Breast epithelium (tissue), 4 donors: ENCODE measurements at places on chromosomes 12 and 14. TPM values are rescaled to one million over a fixed set of nuclear protein-coding genes. Genes with fewer than 3 reads are reported as not detected.
A peak's percentile ranks its signal among the peaks of the same experiment; 100 is the strongest.

Gene PTPRQ
- total RNA-seq: 0.66 TPM

DNA sequence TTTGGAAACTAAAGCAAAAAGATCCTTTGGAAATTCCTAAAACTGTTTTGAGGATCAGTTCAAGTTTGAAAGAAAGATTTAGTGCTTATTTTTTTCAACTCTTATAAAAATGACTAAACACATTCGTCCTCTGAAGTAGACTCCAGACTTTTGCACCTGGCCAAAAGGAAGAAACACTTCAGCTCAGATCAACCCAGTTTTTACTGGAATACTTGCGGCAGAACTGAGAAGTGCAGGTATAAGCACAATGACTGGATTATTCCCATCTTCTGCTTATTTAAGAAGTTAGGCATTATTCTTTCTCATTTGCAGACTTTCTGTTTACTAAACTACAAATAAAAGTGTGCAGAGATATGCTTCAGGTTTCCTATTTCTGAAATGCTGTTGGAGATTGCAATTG is 41.9 kb downstream of the PDE6H start:
- H3K4me1 ChIP-seq: no peaks in the 10 kb centered on the region
- H3K27ac ChIP-seq: no peak overlapping the region
- no peak overlapping the region for H3K4me3 ChIP-seq
- H3K36me3 ChIP-seq: no peaks in the 10 kb centered on the region

Gene DNM1L
- 46.1 TPM for total RNA-seq

- H3K36me3 ChIP-seq: no peaks in the 10 kb centered on the region
- H3K4me1 ChIP-seq: no peaks in the 10 kb centered on the region
- no peaks in the 10 kb centered on the region for H3K27me3 ChIP-seq
These were observed 140.4 kb upstream of the RTL1 start for GRCh38 chr14:101043891-101044290.

Gene CKAP4
- 39.3 TPM for total RNA-seq

- no peak overlapping the region for H3K4me3 ChIP-seq
- DNase-seq: no peak
- H3K27me3 ChIP-seq: no peaks in the 10 kb centered on the region
- no peaks in the 10 kb centered on the region for H3K36me3 ChIP-seq
- no peaks in the 10 kb centered on the region for H3K4me1 ChIP-seq
These were observed 72.4 kb downstream of the TTC9 start for GRCh38 chr14:70714055-70714550.

DNA sequence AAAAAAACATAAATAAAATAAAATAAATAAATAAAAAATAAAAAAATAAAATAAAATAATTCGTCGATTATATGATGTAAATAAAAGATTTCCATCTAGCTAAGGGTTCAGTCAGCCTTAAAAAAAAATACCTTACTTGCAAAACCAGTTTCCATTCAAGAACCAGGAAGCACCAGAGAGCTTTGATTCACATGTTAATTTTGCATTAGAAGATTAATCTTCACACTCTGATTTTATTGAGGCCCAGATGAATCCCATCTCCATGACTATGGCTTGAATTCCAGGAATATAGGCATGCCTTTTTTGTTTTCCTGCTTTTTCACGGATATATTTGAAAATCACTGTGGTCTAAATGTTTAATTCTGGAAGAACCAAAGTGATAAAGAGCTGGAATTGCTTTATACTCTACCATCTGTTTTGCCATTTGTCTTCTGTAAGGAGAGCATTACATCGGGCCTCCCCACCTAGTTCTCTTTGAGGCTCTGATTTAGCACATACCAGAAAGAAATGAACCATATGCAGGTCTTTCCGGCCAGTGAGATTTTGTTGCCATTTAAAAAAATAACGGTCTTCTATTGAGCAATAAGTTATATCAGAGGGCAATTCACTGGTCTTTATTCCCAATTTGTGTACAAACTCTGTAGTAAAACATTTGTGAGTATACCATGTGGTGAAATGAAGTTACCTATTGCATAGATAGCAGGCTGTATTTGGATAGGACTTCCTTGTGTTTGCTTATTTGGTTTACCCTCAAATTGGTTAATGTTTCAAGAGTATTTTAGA is 175.5 kb downstream of the AEBP2 start:
- H3K27me3 ChIP-seq: no peaks in the 10 kb centered on the region
- H3K27ac ChIP-seq: no peak overlapping the region
- no peak overlapping the region for H3K4me3 ChIP-seq

DNA sequence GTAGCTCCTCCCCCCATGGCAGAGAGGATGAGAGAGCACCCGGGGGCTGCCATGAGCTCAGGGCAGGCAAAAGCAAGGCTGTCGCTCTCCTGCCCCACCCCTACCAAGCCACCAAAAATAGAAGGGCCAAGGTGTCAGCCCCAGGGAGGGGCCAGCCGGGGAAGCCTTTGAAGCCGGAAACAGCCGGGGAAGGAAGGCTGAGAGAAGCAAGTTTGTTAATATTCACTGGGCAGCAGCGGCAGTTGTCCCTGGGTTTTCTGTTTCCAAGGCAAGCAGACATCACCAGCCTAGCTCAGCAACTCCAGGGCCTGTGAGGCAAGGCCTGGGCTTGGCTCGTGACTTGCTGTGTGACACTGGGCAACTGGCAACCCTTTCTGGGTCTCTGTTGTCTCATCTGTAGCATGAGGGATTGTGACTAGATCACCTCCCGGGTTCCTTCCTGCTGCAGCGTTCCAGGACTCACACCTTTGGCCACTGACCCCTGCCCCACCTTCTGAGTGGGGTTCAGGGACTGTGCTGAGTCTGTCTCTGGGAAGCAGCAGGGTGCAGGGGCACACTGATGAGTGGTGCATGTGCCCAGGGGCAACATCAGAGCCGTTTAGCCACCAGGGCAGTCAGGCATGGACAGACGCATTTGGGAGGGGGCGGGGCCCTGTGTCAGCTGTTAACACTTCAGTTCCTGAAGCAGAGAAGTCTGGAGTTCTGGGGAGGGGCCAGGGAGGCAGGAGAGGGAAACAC is 24.3 kb downstream of the SYNDIG1L start:
- no peaks in the 10 kb centered on the region for H3K4me1 ChIP-seq
- no peak for DNase-seq
- H3K4me3 ChIP-seq: no peak overlapping the region
- no peaks in the 10 kb centered on the region for H3K27me3 ChIP-seq
- H3K27ac ChIP-seq: peak overlapping the region; percentile 63
- H3K36me3 ChIP-seq: no peaks in the 10 kb centered on the region

Gene STAC3
- total RNA-seq: 1.6 TPM

Gene MYH7
- not detected for total RNA-seq

DNA sequence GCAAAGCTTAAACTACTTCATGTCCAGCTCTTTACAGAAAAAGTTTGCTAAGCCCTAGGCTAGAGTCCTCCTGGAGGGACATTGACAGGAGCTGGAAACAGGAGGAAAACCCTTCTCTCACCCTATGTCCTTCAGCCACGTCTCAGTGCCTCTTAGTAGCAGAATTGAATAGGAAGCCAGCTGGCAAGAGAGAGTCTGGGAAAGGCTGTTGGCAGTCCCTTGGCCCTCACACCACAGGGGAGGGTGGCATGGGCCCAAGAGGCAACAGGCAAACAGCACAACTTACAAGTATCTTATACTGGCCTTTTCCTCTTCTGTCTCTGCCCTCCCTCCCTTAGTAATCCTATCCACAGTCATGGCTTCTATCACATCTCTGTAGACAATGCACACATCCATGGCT is 27.7 kb upstream of the DHRS2 start:
- H3K36me3 ChIP-seq: no peaks in the 10 kb centered on the region
- DNase-seq: no peak
- no peak overlapping the region for H3K4me3 ChIP-seq
- no peaks in the 10 kb centered on the region for H3K27me3 ChIP-seq
- H3K27ac ChIP-seq: no peak overlapping the region

GRCh38 chr12:105222284-105222655 is 13.7 kb downstream of the APPL2 start:
- DNase-seq: no peak
- H3K4me1 ChIP-seq: no peaks in the 10 kb centered on the region
- H3K36me3 ChIP-seq: no peaks in the 10 kb centered on the region
- H3K4me3 ChIP-seq: no peak overlapping the region

DNA sequence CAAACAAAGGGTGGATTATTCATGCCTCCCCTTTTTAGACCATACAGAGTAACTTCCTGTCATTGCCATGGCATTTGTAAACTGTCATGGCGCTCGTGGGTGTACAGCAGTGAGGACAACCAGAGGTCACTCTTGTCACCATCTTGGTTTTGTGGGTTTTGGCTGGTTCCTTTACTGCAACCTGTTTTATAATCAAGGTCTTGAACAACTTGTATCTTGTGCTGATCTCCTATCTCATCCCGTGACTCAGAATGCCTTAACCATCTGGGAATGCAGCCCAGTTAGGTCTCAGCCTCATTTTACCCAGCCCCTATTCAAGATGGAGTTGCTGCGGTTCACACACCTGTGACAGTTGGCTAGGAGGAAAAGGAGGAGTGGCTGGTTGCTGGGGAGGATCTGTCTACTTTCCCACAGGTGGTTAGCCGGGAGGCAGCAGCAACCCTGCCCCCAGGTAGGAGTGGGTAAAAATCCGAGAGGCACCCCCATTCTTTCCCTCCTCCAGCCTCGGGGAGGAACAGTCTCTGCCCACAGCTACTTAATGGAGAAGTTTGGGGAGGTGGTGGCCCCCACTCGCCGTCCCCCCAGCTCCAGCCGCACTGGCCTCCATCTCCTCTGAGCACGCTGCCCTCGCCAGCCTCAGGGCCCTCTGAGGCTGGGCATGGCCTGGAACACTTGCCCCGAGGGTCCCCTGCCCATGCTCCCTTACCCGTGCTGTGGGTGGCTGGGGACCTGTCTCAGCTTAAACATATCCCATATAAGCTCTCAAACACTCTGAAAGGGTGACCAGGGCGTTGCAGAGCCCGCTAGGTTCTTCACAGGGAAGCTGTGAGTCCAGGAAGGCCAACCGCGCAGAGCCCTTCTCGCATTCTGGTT is 41.7 kb downstream of the SMIM41 start:
- no peak for DNase-seq
- no peaks in the 10 kb centered on the region for H3K27me3 ChIP-seq
- peaks cover 6% of the 10 kb centered on the region for H3K4me1 ChIP-seq
- no peak overlapping the region for H3K4me3 ChIP-seq
- no peak overlapping the region for H3K27ac ChIP-seq

- H3K4me1 ChIP-seq: no peaks in the 10 kb centered on the region
- no peak overlapping the region for H3K27ac ChIP-seq
- no peaks in the 10 kb centered on the region for H3K36me3 ChIP-seq
- no peaks in the 10 kb centered on the region for H3K27me3 ChIP-seq
- no peak for DNase-seq
- H3K4me3 ChIP-seq: no peak overlapping the region
These were observed 33.0 kb downstream of the RDH12 start for GRCh38 chr14:67734675-67735074.

Gene PLEKHG7
- not detected for total RNA-seq

GRCh38 chr12:63150713-63151622 is at the start of gene AVPR1A:
TSS of gene AVPR1A (minus strand) at chr12:63151201. CDS start at chr12:63150836, 365 bp downstream.
- peak within 1 kb of the TSS; percentile 28 for H3K27ac ChIP-seq

DNA sequence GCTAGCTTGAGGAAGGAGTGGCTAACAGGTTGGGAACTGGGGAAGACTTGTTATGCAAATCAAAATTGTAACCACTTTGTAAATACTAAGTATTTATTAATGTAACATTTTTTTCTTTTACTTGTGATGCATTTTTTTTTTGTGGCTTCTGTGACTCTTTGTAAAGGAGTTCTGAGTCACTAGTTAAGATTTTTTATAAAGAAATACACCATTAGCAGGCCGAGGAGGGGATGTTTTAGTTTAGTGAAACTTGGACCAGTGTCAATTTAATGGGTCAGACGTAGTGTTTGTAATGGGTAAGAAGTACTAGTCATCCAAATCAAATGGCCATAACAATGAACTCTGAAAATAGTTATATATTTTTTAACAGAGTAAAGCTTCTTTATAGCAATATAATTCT is 43.1 kb downstream of the AKAP6 start:
- H3K4me3 ChIP-seq: no peak overlapping the region
- H3K27me3 ChIP-seq: no peaks in the 10 kb centered on the region
- no peak overlapping the region for H3K27ac ChIP-seq
- no peaks in the 10 kb centered on the region for H3K36me3 ChIP-seq
- DNase-seq: no peak
- H3K4me1 ChIP-seq: no peaks in the 10 kb centered on the region

DNA sequence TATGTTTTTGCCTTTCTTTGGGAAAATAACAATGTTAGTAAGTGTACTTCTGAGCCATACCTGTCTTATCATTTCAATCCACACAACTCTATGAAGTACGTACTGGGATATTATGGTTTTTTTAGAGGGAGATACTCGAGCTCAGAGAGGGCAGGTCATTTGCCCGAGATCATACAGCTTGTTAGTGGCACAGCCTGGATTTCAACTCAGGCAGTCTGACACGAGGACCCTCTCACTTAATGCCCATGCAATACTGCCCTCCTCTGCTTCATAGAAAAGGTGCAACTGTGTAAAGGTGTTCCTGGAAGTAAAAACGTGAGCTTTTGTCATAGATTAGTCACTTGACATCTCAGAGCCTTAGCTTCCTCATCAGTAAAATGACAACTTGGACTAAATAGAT is 128.0 kb downstream of the NDUFA12 start:
- H3K27ac ChIP-seq: no peak overlapping the region
- no peak overlapping the region for H3K4me3 ChIP-seq
- H3K27me3 ChIP-seq: peaks cover 6% of the 10 kb centered on the region
- H3K4me1 ChIP-seq: no peaks in the 10 kb centered on the region
- DNase-seq: no peak

DNA sequence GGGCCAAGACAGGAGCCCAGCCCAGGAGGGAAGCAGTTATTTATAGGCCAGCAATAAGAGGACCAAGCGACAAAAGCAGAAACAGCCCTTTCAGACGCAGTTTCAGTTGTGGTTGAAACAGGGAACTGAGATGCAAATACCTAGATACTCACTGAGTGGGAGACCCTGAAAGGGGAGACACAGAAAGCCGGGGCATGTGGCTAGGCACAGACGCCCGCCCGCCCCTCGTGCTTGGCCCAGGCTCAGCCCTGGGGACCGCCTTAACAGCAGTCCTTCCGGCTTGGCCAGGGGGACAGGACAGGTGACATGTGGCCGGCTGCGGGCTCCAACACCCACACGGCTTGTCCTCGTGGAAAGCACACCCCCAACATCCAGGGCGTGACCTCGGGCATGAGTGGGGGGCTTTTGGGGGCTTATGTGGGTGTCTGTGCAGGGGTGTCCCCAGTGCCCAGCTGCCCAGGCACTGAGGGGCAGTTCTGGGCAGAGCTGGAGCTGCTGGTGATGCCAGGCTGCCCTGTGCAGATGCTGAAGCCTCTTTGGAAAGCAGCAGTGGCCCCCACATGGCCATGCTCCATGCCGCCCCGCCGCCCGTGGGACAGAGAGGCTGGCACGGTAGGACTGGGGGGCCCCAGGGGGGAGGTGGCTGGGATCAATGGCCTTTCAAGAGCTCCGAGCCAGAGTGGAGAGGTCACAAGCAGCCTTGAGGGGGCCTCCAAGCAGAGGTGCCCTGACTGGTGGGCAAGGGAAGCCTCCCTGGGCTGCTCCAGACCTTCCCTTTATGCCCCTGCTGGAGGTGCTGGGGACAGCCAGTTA is 2.1 kb downstream of the PLD4 start:
- H3K4me3 ChIP-seq: no peak overlapping the region
- H3K27me3 ChIP-seq: no peaks in the 10 kb centered on the region
- H3K36me3 ChIP-seq: no peaks in the 10 kb centered on the region
- no peak overlapping the region for H3K27ac ChIP-seq
